ENCODE measurements at places on chromosomes 11 and 22.

DNA sequence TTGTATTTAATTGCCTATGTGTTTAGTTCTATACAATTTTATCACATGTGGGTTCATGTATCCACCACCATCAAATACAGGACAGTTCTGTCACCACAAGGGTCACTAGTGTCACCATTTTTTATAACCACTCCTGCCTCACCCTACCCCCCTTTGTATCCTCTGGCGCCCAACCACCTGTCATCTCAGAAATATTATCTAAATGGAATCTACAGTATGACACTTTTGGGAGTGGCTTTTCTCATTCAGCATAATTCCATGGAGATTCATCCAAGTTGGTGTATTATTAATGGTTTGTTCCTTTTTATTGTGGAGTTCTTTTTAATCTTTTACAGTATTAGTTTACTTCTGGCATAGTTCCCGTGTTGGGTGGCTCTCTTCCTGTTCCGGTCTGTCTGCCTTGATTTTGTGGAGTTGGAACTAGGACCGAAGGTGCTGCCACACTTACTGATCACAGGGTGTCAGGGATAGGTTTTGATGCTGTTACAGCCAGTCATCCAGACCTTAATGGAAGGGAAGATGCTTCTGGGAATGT, 58.5 kb downstream of the TNRC6B start:
- DNase-seq = no peak

- no peak for DNase-seq
Measured at GRCh38 chr22:37024339-37025157, 5.0 kb downstream of the MPST start.

DNA sequence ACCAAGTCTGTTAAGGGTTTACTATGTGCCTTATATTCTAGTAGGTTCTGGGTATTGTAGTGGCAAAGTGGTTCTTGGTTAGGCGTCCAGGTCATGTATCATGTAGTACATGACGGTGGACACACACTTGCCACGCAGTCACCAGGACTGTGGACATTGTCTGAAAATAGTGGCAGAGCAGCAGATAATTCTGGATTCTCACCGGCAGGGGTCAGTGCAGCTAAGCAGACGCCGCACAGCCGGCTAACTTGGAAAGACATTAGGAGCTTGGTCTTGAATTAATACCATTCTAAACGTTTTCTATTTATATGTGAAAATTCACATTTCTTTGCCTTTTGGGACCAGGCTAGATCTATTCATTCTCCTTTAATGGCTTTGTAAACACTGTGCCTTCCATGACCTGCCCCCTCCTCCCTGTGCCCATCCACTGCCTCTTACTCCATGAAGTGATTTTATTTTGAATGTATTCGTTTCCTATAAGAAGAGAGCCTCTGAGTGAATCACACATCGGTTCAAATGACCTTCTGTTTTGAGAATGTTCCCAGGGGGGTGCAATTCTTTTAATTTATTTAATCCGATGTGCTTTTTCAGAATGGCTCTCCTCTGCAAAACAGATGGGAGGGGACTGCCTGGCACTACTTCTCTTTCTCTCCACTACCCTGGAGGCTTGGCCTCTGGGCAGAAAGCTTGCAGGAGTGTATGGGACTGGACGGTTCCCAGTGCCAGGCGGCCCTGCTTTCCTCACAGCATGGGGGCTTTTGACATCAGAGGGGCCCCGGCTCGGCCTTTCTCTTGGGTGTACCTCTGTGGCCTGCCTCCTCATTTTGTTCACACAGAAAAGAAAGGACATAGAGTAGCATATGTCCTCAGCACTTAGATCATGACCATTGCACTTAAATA, 378.0 kb downstream of the NTM start:
- peak; percentile 50 for DNase-seq

- no peak for DNase-seq
Measured at GRCh38 chr11:85697747-85698146, 11.8 kb upstream of the CCDC89 start.

- DNase-seq = no peak
Measured at GRCh38 chr11:102115557-102115956, 5.3 kb downstream of the YAP1 start.

- no peak for DNase-seq
Measured at GRCh38 chr11:59463190-59463641, 6.5 kb downstream of the OR4D6 start.

DNA sequence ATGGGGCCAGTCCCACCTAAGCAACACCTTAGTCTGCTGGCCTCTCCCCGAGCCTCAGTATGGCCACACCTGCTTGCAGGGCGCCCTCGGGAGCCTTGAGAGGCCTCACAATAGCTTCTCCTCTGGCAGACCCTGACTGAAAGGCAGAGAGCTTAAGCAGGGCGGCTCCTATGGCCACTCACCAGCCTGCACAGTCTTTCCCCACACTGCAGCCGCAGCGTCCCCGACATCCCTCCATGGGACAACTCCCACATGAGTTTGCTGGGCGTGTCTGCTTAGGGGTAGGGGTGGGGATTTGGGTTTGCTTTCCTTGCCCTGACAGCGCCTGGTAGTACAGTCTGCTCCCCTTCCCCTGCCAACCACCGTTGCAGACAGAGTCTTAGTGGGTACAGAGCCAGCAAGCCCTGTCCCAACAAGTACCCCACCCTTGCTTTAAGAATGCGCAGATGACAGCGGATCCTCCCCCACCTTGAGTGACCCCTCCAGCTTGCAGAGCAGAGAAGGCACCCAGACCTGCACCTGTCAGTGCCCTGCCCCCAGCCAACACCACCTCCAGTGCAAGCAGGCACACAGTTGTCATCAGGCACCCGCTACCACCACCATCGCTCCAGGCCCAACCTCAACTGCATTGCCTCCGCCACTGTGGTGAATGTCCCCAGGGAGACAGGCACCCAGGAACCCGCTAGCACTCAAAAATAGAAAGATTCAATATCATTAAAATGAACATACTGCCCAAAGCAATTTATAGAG, 413.8 kb upstream of the ARHGAP42 start:
- DNase-seq = no peak

GRCh38 chr22:35746946-35747703, 29.5 kb downstream of the APOL5 start:
- no peak for DNase-seq

DNA sequence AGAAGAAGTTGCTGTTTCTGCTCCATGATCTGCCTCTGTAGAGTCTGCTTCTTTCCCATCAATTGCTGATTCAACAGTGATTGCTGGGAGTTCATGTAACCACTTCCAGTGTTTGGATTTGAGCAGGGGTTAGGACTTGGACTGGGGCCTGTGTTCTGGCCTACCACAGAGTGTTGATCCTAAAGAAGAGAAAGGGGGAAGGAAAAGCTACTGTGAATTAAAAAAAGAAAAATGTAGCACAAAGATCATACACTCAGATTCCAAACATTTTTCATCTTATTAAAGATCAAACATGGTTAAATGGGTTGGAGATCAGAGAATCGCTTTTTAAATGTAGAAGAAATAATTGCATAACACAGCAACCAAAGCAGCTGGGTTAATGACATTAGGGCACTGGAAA, 67.6 kb upstream of the MTMR2 start:
- no peak for DNase-seq

- no peak for DNase-seq
Measured at GRCh38 chr11:78828676-78829075, 254.0 kb upstream of the NARS2 start.

DNA sequence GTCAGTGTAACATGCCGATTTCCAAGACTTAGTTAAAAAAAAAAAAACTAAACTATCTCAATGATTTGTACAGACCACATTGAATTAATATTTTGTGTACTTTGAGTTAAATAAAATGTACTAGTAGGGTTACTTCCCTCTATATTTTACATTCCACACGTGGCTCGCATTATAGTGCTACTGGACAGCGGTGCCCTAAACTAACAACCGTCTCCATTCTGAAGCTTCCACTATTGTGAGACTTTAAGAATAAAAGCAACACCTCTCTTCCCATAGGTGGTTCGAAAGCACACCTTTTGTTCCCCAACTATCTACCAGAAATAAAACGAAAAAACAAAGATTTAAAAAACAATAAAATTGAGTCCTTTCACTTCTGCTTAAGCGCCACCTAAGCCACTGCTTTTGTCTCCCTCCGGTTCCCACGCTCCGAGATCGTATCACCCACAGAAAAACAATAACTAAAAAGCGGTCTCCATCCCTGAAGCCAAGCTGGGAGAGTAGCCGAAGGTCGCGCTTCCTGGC, 380 bp upstream of the TTC17 start:
- DNase-seq = no peak

DNA sequence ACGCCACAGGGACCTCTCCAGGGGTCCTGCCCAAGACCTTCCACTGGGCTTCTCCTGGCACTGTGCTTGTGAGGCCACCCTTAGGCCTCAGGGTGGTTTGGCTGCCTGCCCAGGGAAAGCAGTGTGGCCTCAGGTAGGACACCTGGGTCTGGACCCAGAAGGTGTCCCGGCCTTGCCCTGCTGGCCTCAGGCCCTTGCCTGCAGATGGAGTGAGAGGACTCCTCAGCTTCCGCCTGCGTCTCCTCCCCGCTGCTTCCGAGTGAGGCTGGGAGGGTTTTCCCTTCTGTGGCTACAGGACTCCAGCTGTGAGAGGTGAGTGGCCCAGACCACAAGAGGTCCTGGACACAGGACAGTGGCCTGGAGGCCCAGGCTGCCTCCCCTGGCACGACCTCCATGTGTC, 60.4 kb downstream of the WNT7B start:
- no peak for DNase-seq

GRCh38 chr22:20918663-20919218, 1.5 kb downstream of the CRKL start:
- DNase-seq = no peak

GRCh38 chr11:6482441-6482840, 1.1 kb downstream of the TIMM10B start:
- DNase-seq = no peak

DNA sequence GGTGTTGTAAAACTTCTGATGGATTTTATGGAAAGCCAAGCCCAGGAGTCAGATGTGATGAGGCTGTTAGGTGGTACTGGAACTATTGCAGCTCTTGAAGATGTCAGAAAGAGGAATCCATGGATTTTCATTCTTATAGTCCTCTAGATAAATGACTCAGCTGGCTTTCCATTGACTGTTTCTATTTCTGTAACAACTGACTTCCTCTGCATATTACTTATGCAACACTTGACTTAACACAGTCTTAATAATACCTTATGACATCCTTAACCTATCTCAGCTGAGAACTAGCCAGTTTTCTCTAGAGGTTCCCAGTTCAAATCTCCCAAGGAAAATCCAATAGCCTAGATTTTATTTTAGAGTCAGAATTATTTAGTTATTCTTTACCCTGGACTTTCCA, 263.8 kb downstream of the LUZP2 start:
- no peak for DNase-seq

DNA sequence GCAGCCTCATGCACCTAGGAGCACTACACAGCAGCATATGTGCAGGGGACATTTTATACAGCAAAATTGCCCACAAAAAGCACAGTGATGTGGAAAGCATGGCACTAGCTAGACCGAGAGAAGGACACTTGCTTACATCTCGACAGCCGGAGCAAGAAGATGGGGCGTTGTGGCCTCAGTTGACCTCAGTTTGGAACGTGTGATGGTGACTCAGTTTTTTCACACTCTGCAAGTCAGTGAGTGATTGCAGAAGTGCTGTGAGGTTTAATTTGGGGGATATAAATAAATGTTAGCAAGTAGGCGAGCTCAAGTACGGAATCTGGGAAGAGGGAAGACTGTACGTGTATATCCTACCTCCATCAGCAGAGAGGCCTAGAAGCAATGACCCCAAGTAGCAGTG, 23.3 kb downstream of the LRP5 start:
- DNase-seq = no peak

DNA sequence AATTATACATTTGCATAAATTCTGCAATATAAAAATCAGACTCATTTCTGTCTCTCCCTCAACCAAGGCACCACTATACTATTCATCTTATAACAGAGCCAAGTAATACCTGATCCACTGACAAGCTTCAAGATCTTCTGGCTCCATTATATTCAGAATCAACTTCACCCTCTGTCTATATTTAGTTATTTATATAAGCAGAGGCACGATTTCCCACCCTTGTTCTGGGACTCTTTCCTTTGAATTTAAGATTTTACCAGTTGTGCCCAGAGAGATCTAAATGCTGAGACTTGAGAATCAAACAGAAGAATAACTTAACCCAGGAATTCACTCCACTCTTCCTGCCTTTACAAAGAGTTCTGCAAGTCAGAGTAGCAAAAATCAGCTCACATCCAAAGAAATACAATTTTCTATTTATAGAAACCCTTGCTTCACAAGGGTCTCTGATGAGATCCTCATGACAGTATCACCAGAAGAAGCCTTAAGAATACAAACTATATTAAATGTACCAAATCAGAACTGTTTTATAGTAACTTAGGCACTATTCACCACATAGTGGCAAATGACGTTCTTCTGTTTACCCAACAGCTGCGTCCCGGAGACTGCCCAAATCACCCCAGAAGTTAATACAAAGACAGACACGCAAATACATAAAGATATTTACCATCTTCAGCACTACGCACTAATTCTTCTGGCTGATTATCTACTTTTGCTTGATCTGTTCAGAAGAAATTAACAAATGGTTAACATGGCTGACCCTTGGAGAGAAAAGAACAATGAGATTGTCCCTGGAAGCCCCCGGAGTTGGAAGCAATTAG, 32.3 kb upstream of the CCDC89 start:
- DNase-seq = no peak

DNA sequence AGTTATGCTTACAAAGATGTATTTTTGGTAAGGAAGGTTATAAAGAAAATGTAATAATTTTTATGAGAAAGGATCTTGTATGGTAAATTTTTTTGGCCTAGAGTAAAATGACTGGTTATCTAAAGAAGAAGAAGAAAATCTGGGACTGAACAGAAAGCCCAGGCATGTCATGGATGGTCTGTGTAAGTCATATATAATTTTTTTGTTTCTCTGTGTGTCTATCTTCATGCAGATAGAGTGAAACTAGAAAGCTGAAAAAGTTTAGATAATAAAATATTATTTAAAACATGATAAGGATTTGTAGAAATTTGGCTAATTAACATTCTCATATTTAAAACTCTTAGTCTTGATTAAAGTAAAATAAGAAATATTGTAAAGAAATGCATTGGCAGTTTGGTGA, 27.6 kb upstream of the MPEG1 start:
- DNase-seq = no peak

DNA sequence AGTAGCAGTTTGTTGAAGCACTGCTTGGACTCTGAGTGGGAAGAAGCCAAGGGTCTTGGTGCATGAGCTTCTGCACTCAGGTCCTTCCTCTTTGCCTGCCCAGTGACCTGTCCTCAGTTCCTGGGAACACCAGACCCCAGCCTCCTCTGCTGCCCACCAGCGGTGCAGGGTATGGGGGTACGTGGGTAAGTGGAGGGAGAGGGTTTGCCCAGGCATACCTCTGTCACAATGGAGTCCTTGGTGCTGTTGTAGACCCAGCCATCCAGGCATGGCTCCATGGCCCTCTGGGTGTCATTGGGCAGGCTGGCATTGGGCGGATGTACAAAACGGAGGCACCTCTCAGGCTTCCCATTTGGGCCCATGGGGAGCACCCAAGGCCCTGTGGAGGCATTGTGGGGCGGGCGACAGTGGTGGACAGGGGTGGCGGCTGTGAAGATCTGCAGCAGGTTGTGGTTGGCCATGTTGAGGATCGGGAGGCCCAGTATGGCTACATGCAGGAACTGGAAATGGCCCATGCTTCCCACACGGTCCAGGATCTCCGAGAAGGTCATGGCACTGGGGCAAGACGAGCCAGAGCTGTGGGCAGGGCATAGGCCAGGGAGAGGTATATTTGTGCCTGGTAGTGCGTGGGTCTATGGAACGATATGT, 1.1 kb downstream of the SLC22A8 start:
- DNase-seq = no peak
